ENCODE measurements at places on chromosomes 3 and 15.

DNA sequence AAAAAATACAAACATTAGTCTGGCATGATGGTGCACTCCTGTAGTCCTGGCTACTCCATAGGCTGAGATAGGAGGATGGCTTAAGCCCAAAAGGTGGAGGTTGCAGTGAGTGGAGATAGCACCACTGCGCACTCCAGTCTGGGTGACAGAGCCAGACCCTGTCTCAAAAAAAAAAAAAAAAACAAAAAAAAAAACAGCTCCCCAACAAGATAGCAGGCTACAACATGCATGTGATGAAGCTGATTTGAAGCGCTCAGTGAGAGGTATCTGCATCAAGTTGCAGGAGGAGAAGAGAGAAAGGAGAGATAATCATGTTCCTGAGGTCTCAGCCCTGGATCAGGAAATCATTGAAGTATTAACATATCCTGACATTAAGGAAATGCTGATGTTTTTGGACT, 608 bp upstream of the PPCDC start:
- no peak for DNase-seq

DNA sequence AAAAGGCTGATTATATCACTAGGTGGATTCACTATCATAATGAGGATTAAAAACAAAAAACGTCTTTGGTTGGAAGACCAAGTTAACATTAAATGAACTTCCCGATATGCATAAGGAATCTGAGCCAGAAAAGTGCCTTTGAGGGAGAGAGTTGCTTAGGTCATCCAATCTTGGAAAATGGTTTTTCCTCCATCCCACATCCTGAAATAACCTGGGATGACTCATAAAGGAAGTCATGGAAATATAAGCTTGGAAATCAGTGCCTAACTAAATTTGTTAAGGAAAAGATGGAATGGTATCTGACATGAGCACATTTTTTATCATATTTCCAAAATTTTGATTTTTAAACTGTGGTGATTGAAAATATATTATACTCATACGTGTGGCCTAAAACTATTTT, 66.0 kb downstream of the KBTBD8 start:
- no peak for DNase-seq

DNA sequence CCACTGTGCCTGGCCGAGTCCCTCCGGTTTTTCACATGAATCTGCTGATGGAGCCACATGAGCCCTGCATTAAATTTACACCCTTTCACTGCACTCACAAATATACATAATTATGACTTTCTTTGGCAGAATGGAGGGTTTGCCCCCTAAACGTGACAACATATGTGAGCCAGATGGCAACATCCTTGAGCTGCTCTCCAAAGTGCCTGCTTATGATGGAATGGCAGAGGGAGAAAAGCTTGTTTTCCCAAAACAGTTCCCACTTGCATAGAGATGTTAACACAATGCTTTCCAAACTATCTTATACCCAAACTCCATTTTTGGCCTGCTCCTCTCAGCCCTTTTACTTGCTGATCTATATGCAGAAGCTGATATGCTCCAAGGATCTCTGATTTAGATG, 54.9 kb downstream of the ABCC5 start:
- DNase-seq = no peak

- no peak for DNase-seq
Observed at GRCh38 chr15:68234060-68234459, 4.5 kb upstream of the CLN6 start.

GRCh38 chr15:87623832-87624231, 632.7 kb downstream of the NTRK3 start:
- peak; percentile 21 for DNase-seq

DNA sequence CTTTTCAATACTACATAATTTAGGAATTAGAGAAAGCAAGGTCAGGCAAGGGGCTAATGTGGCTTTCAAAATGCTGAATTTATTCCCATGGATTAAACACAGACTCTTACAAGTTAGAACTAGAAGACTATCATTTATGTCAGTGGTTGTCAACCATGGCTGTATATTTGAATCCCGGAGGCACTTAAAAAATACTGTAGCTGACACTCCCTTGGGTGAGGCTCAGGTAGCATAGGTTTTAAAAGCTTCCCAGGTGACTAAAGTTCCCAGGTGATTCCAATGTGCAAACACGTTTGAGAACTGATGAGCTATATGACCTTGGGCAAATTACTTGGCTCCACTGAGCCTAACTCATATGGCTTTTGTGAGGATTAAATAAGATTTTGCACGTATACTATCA, 29.6 kb downstream of the AAGAB start:
- DNase-seq = no peak

DNA sequence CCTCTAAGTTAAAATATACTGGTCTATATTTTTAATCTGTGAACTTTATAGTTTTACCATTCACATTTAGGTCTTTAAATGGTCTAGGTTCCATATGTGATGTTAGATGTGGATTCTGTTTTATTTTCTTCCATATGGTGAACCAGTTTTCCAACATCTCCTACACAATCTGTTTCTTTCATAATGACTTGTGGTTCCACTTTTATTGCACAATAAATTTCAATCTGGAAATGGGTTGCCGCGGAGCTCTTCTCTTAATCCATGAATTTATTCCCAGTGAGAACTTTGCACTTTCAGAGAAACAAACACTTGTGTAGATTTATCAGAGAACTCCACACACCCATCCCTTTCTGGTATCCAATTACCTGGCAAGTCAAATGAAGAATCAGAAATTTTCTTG, 20.9 kb upstream of the SPPL2A start:
- DNase-seq = no peak

GRCh38 chr3:14280326-14280725, 101.7 kb downstream of the LSM3 start:
- DNase-seq = no peak

DNA sequence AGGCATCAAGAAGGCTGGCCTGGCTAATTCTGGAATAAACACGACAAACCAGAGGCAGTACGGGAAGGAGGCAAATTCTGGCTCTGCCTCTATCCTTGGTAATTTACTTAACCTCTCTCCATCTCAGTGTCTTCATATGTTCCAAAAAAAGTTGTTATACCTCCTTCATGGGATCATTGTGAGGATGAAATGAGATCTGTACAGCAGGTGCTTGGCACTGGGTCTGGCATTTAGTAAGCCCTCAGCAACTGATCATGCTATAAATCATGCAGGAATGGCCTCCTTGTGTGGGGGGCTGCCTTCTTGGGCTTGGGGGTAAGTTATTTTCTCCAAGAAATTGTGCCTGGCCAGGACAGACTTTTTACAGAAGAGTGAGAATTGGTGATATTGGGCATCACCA, 38.3 kb upstream of the TRA2B start:
- DNase-seq = no peak

DNA sequence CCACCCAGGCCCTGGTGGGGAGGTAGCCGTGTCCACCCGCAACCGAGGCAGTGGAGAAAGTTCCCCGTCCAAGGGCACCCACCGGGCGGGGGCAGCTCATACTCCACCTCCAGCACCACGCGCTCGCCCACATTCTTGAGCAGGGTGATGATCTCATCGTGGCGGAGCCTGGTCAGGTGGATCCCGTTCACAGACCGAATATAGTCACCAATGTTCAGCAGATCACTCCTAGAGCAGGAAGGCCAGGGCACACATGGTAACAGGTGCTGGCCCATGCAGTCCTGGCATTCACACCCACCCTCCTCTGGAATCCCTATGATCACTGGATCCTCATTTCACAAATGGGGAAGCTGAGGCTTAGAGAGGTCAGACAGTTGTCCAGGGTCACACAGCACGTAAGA, 15.8 kb downstream of the GRIP2 start:
- DNase-seq = no peak

- DNase-seq = peak; percentile 39
Observed at GRCh38 chr3:69250014-69250413, 127.6 kb upstream of the LMOD3 start.

- no peak for DNase-seq
Observed at GRCh38 chr15:101810456-101810855, 1.5 kb upstream of the OR4F15 start.

DNA sequence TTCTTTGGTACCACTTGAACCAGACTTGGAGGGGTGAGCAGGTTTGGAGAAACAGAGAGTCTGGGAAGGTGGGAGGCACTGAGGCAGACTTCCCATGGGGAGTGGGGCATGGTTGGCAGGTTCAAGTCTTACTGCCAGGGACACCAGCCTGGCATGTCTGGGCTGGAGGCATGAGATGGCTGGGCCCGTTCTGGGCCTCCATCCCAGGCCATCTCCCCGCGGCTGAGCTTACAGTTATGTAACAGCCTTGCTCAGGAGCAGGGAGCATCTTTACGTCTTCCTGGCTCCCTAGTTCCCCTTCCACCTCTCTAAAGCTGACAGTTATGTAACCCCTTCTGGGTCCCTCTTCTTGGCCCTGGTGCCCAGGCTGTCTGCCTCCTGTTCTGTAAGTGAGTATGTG, 12.4 kb downstream of the VIPR1 start:
- DNase-seq = no peak

GRCh38 chr15:40958723-40959122, 5.5 kb downstream of the CHAC1 start:
- no peak for DNase-seq

GRCh38 chr15:96992817-96993216, 662.3 kb downstream of the NR2F2 start:
- no peak for DNase-seq

DNA sequence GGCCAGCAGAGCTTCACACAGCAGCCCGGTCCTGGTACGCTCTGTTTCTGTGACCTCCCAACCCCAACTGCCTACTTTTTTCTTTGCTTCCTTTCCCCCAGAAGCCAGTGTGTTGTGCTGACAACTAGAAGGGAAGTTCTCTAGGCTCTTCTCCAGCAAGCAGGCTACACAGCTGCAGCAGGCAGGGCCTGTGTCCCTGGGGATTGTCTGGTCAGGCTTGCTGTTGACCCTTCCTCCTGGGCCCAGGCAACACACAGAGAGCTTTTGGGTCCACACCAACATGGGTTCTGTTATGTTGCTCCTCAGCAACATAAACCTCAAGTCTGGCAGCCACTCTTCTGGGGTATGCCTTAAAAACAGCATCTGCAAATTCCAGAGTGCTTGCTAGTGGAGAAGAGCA, 36.2 kb upstream of the TSPAN3 start:
- no peak for DNase-seq

GRCh38 chr3:158810823-158811724, 9.2 kb downstream of the MFSD1 start:
- no peak for DNase-seq

GRCh38 chr3:39208463-39209055, 16.2 kb upstream of the XIRP1 start:
- no peak for DNase-seq

- DNase-seq = no peak
Observed at GRCh38 chr3:152317956-152318355, 49.2 kb downstream of the MBNL1 start.

DNA sequence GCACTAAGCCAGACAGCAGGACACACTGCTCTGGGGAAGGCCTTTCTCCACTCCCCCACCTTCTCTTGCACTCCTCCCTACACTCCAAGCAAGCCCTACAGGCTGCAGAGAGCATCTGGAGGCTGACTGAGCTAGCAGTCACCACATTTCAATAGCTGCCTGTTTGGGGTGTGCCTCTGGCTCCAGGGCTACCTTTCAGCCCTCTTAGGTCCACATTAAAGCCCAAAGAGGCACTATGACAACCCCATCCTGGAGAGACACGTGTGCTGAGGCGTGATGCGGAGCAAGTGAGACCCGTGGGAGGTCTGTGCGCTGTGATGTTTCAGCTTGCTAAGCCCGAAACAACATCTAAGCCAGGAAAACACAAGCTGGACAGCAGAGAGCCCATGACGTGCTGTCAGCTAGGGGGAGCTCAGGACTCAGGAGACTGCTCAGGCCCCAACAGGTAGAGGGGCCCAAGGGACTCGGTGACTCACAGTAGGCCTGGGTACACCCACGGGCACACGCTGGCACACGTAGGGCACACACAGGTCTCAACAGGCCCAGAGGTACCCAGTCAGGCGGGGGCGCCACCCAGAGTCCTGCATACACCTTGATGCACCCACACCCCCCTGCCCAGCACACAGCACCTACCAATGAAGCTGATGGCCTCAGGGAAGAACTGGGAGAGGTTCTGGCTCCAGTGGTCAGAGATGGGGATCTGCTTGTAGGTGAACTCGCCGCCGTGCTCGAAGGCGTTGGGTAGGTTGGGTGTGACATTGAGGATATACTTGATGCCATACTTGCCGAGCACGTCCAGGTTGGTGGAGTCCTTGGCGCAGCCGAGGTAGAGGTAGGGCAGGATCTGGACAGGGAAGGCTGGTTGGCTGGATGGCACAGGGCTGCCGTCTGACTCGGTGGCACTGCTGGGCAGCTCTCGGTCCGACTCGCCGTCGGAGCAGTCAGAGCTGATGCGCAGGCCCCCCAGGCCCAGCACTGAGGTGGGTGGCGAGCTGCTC, 2.8 kb downstream of the DUSP7 start:
- DNase-seq = peak; percentile 34

GRCh38 chr3:109385442-109386318, 48.3 kb upstream of the DPPA4 start:
- DNase-seq = no peak

- no peak for DNase-seq
Observed at GRCh38 chr3:45679805-45680204, 9.4 kb upstream of the SACM1L start.

DNA sequence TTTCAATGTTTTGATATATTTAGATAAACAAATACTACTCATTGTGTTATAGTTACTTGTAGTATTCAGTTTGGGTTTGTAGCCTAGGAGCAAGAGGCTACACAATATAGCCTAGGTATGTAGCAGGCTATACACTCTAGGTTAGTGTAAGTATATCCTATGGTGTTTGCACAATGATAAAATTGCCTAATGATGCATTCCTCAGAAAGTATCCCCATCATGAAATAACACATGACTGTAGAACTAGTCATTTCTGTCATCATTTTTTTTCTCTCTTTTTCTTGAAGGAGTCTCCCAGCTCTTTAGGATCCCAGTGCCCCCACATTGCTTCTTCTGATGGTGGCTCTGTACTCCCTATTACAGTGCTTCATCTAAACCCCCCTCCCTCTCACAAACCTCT, 157.7 kb upstream of the CADPS start:
- DNase-seq = no peak

- no peak for DNase-seq
Observed at GRCh38 chr3:177589911-177590381, 392.7 kb upstream of the TBL1XR1 start.

DNA sequence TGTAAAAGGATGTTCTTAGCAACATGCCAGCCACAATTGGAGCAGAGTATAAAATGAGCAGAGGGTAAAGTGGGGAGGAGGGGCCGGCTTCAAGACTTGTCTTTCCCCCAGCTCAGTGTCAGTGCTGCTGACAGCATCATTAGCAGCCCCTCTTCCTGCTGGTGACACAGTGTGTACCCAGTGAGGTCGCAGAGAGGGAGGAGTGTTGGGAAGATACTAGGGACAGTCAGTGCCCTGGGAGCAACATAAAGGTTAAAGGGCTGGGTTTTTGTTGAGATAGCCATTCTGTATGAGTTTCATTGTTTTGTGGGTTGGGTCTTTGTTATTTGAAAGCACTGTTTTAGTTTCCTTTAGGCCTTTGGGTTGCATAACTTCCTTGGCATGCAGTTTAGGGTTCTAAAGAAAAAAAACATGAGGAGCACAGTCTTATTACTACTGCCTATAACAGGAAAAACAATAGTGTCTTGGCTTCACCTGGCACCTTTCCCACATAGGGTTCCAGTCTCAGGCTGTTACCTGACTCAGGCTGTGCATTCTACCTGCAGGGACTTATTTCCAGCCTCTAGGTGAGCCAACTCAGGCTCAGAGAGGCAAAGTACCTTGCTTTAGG, 94.1 kb upstream of the SKOR1 start:
- no peak for DNase-seq

- DNase-seq = no peak
Observed at GRCh38 chr15:77532846-77533245, 99.9 kb downstream of the LINGO1 start.

GRCh38 chr3:186732169-186732766, 15.1 kb downstream of the KNG1 start:
- no peak for DNase-seq

- DNase-seq = no peak
Observed at GRCh38 chr15:28978011-28978378, 92.2 kb downstream of the APBA2 start.

All from CD4-positive, CD25-positive, alpha-beta regulatory T cell (primary cell).